Caco-2 (cell line): ENCODE measurements at places on chromosomes 6 and 20.

- no peak for DNase-seq
Measured at GRCh38 chr6:31586599-31587281, 663 bp downstream of the LST1 start.

DNA sequence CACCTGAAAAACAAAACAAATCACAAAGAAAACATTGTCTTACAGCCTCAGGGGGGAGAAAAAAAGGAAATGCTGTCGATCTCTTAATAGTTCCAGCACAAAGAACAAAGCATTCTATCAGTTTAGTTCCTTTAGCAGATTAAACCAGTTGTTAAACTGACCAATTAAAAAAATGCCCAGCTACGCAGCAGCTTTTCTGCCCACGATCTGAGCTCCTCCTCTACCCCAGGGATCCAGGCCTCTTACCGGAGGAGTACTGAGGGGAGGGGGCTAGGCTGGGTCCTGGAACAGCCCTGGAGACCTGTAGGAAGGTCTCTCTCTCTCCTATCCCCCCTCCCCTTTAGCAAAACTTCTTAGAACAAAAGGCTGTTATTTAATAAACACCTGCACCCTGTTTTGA, 13.4 kb downstream of the PTK7 start:
- DNase-seq, result peak; percentile 55

DNA sequence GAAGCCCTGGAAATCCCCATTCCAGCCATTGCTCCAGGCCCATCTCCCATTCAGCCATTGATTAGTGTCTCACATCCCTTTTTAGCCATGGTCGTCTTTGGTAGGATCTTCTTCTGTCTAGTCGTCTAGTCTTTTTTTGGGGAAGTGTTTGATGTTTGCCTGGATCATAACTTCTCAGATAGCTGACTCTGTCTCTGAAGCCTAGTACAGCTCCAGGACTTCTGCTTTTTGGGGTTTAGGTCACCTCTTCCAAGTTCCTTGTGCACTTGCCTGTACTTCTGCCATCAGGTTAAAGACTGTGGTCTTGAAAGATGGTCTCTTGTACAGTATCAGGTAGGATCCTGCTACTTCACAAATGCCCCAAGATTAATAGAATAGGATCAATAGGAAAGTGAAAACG, 553.5 kb downstream of the PKHD1 start:
- DNase-seq, result no peak

DNA sequence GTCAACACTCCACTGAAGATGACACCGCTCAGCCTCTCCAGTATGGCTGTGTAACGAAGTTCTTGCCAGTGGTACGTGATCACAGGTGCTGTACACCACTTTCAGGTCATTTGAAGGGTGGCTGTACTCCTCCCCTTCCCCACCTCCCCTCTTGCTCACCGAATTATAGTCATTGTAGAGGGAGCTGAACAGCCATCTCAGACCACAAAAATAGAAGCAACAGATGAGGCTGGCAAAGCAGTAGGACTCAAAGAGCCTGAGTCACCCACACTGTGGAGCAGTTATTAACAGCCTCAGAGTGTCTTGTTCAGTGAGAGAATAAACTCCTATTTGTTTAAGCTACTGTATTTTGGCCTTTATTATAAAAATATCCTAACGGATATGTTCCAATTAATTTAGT, 192.5 kb upstream of the MCHR2 start:
- no peak for DNase-seq

GRCh38 chr6:9272671-9273070, 837.3 kb upstream of the SLC35B3 start:
- DNase-seq, result no peak

DNA sequence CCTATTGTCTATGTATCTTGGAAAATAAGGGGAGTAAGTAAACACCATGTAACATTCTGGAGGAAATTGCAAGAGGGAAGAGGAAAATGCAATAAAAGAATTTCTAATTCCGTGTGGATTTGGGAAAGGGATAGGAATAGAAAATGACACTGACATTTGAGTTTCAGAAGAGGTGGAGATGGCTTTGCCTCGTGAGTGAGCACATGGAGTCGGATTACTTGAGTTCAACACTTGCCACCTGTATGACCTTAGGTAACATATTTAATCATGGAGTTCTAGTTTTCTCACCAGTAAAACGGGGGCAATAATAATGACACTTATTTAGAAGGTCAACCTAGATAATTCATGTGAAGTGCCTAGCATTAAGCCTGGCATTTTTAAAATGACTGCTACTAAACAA, 10.8 kb upstream of the PBOV1 start:
- DNase-seq, result no peak

DNA sequence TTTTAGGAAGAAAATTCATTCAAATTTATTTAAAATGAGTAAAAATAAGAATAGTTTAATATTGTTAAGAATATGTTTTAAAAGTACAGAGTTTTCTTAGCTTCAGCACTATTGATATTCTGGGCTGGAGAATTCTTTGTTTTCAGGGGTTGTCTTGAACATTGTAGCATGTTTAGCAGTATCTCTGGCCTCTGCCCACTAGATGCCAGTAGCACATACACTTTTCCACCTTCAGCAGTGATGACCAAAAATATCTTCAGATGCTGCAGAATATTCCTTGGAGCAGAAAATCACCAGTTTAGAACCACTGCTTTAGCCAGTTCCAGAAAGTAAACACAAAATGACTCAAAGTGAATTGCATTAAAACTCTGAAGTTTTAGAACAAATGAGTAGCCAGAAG, 19.4 kb upstream of the SDHAF4 start:
- no peak for DNase-seq

- DNase-seq, result no peak
Measured at GRCh38 chr6:14824484-14825275, 421.2 kb upstream of the JARID2 start.

DNA sequence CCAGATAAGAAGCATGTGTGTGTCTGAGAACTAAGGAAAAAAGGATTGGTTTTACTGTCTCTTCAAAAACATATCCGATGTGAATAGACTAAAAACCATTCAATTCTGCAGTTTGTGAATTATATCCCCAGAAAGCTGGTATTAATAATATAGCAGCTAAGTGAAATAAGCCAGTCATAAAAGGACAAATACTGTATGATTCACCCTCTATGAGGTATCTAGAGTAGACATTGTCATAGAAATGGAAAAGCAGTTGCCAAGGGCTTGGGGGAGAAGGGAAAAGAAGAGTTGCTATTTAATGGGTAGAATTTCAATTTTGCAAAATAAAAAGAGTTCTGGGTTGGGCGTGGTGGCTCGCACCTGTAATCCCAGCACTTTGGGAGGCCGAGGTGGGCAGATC, 137.5 kb downstream of the ATXN1 start:
- no peak for DNase-seq

DNA sequence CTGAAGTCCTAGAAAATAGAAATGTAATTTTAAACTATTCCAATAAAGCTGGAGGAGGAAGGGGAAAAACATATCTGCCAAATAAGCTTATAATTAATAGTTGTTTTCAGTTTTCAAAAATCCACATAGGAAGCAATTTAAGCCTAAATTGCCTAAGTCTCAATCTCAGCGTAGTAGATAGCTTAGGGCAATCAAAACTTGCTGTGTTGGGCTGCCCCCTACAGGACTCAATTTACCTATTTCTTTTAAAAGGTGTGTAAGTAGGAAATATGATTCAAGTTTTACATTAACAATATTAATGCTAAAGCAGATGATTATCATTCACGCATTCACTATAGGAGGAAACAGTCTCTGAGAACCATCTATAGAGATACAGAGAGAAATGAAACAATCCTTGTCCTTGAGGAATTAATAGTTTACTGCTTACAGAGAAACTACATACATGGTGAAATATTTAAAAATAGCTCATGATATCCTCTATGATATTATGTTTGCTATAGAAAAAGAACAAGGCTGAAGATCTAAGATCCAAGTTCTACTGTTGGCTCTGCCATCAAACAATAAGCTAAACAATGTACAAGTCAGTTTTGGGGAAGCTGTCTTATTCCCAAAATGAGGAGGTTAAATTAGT, 102.1 kb downstream of the ATG5 start:
- DNase-seq, result peak; percentile 65

DNA sequence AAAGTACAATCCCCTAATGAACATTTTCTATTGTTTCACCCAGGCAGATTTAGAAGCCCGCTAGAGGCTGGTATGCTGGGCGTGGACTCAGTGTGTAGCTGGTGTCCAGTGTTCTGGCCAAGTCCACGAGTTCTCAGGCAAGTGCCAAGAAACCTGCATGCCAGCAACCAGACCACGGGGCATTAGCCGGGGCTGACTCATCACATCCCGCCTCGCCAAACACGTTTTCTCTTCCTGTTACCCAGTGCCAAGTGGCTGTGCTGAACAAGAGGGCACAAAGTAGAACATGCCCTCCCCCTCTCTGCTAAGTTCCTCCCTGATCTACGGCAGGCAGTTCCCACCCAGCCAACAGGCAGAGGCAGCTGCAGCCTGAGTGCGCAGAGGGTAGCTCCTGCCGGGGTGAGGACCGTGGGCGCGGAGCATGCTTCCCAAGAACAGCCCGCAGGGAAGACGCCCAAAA, 29.6 kb downstream of the RAMACL start:
- no peak for DNase-seq

GRCh38 chr6:80489911-80490635, 383.6 kb downstream of the BCKDHB start:
- no peak for DNase-seq

- no peak for DNase-seq
Measured at GRCh38 chr20:19881080-19881840, 123.2 kb downstream of the RIN2 start.

- no peak for DNase-seq
Measured at GRCh38 chr6:88815491-88815890, 147.9 kb downstream of the RNGTT start.

DNA sequence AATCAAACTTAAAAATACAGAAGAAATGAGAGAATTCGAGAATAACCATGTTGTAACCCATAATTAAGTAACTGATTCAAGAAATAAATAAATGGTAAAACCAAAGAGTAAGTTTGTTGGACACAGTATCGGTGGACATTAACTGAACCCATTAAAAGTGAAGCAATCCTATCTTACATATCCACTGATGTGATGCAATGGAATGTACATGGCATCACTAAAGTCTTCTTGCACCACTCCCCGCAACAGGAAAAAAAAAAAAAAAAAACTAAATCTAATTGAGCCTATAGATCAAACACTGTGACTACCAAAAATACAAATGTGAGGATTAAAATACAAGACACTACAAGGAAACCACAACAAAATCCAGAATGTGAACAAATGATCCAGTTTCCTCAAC, 7.9 kb downstream of the SNX14 start:
- no peak for DNase-seq

DNA sequence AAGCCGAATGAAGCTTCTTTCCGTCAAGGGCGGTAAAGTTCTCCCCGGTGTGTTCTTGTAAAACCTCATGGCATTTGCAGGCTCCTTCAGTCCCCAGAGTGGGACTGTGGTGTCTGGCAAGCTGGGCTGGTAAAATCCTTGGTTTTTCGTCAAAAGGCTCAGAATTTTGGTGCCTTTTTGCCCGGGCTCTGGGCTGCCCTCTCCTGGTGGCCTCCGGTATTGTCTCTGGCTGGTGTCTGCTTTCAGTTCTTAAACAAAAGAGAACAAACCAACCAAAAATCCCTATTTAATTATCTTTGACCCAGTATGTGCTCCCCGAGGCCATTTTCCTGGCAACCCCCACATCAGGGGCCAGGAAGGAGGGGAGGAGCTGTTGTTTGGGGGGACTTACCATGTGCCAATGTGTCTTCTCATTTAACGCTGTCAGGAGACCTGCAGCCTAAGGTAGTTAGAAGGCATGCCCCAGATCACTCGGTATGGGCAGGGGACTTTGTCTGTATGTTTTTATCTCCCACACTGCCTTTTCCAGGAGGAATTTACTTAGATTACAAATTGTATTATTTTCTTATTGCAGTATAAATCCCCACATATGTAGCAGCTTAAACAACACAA, 11.1 kb downstream of the CDH4 start:
- DNase-seq, result no peak

- DNase-seq, result no peak
Measured at GRCh38 chr6:53701333-53702218, 36.0 kb upstream of the KLHL31 start.

DNA sequence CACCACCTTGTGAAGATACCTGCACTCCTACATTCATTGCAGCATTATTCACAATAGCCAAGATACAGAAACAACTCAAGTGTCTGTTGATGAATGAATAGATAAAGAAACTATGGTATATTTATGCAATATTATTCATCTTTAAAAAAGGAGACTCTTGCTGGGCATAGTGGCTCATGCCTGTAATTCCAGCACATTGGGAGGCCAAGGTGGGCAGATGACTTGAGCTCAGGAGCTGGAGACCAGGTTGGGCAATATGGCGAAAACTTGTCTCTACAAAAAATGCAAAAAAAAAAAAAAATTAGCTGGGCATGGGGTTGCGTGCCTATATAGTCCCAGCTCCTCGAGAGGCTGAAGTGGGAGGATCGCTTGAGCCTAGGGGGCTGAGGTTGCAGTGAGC, 119.8 kb downstream of the GJA1 start:
- no peak for DNase-seq

DNA sequence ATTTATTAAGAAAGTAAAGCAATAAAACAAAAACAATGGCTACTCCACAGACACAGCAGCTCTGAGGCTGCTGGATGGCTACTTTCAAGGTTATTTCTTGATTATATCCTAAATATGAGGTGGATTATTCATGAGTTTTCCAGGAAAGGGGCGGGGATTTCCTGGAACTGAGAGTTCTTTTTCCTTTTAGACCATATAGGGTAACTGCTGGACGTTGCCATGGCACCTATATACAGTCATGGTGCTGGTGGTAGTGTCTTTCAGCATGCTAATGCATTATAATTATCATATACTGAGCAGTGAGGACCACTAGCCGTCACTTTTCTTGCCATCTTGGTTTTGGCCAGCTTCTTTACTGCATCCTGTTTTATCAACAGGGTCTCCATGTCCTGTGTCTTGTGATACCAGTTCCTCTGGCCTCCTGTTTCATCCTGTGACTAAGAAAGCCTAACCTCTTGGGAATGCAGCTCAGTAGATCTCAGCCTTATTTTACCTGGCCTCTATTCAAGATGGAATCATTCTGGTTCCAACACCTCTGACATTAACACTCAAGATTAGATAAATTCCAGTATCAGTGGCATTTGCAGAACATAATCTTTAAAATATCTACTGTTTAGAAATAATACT, 32.3 kb upstream of the TRDN start:
- no peak for DNase-seq

GRCh38 chr20:45352729-45353128, 4.5 kb upstream of the SDC4 start:
- no peak for DNase-seq
